Stomach (tissue), 19 donors: ENCODE measurements at places on chromosomes 7 and 10.

DNA sequence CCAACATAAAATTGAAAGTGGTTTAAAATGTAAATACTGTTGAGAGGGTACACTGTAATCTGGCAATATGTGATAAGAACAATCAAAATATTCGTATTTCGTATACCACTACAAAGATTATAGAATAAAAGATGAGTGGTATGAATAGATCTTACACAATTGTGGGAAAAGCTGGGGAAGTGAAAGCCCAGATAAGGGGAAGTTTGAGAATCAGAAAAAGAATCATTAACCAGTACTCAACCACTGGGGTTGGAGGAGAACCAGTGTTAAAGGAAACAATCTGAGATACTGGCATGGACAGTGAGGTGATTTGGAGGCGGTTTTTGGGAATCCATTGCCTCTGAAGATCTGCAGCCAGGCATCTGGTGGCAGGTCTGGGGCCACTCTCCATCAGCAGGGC, 59.7 kb upstream of the CDK14 start:
- DNase-seq = no peak

DNA sequence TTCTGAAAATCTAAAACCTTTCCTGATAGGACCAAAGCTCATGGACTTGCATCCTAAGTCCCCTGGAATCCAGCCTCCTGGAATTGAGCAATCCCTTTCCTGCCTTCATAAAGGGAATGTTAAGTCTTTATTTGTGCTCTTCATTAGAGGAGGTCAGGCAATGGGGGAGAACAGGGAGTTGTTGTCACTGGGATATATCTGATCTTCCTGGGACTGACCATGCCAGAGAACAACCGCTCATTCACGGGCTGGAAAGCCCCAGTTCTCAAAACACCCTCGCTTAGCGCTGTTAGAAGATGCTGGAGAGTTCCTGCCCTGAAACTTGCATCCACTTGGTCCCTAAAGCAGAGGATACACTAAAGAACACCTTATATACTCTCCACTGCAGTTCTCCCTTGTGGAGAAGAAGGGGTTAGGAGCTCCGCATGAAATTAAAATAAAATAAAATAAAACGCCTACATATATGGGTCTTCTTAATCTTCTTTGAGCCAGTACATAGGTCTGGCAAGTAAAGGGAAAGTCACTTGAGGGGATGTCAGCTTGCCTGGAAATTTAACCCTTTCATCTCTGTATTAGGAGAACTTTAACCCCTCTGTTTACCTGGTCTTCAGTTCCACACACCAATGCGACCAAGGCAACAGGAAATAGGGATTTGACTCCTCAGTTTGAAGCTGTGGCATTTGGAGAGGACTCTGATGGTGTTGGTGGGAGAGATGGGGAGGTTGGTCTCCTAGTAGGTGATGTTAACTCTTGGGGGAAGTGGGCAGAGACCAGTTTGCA, 1.2 kb downstream of the SORCS1 start:
- DNase-seq = peak; percentile 33

GRCh38 chr10:6364283-6364682, 161.6 kb downstream of the PFKFB3 start:
- no peak for DNase-seq

DNA sequence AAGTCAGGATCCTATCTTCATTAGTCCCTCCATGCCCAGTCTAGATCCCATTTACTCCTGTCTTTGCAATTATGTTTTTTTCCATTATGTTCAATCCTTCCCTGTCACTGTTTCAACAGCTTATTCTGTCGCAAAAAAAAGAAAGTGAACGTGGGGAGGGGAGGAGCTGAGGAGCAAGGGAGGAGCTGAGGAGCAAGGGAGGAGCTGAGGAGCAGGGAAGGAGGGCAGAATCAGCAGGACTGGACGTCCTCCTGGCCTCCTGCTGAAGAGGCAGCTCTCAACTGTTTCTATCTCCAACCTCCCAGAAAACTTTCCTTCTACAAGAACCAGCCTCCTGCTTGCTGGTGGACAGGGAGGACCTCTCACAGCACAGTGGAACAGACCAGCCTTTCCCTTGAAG, 26.0 kb downstream of the LARP4B start:
- DNase-seq = no peak

DNA sequence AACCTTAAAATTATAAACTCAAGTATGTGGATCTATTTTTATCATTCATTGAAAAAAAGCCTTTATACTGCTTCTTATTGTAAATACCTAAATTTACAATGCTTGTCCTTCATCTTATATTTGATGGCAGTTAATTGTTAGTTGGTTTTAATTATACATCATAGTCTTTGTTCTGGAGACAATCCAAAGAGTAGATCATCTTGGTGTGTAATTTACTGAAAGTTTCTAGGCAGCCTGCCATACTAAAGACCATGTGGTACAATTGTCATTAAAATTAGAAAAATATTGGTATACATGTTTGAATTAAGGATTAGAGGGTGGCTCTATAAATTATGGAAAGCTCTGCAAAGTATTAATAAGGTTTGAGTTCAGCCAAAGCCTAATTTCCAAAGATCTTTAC, 231.4 kb downstream of the KCND2 start:
- no peak for DNase-seq

- DNase-seq = no peak
Observed at GRCh38 chr7:6228361-6229229, 43.8 kb downstream of the CYTH3 start.

GRCh38 chr10:97024168-97025073, 161.3 kb downstream of the SLIT1 start:
- DNase-seq = no peak

GRCh38 chr7:92841192-92841591, 4.8 kb upstream of the CDK6 start:
- DNase-seq = no peak

GRCh38 chr7:106060394-106060920, 51.7 kb downstream of the SYPL1 start:
- no peak for DNase-seq

DNA sequence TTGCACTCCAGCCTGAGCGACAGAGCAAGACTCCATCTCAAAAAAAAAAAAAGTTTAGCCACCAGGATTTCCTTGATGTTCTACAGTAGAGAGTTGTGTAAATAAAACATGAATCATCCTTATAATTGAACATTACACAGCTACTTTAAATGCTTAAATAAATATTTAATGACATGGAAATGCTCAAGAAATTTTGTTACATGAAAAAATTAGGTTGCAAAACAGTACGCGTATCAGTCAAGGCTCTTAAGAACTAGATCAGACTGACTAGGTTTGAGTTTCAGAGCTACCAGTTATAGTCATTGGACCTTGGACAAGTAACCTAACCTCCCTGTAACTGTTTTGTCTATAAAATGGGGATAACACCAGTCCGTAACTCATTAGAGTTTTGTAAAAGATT, 38.7 kb upstream of the GSAP start:
- DNase-seq = no peak

DNA sequence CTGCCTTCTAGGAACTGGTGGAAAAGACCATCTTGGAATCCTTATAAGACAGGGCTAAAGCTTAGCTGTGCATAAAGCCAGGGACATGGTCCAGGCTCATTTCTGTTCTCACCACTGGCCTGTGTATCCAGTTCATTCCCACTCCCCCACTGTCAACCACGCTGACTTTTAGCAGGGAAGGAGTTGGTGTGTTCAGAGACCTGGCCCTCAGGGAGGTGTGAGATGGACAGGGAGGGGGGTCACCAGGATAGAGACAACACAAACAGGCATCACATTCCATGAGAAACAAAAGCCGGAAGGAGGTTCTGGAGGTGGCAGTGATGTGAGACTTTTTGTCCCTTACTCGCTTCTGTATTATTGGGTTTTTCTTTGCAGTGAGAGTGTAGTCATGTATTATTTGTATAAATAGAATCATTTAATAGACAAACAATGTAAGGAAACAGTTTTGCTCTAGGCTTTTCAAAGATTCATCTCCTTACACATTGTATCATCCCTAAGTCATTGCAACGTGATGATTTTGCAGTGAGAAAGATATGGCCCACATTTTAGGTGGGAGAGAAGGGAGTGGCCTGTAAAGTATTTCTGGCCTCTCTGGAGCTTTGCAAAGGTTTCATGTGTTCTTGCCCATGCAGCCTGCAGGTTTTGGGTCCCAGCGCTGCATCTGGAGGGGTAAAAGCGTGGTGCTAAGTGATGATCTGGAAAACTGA, 52.0 kb downstream of the EEPD1 start:
- DNase-seq = no peak

DNA sequence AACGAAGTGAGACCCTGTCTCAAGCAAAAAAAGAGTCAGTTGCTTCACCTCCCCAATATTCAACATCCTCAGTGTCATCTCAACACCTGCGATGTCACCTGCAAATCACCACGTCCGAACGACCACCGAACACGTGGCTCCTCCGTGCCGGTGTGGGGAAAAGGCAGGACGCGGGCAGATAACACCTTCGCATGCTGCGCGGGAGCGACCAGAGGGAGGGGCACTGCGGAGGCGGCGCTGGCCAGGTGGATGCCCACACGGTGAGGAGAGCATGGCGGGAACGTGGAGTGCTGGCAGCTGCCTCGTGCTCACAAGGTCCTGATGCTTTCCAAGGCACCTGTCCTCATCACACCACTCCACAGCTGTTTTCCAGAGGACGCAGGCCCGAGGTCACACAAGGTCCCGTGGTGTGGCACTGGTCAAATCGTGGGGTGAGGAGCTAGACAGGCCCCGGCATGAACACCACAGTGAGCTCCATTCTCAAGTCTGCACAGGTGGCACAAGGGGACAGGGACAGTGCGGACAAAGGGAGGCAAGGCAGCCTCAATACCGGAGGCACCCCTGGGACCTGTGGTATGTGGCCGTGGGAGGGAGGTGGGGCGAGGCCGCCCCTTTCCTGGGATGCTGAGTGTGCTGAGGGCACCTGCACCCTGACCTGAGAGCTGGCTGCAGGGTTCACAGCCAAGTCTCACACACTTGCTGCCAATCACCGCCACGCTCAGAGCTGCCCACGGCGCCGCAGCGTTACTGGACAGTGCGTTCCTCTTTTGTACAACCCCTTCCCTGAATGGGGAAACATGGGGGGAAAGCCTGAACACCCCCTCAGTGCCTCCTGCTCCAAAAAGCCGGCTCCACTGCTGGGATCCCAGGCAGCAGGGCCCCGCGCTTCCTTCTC, 13.0 kb downstream of the TUBGCP2 start:
- DNase-seq = no peak

DNA sequence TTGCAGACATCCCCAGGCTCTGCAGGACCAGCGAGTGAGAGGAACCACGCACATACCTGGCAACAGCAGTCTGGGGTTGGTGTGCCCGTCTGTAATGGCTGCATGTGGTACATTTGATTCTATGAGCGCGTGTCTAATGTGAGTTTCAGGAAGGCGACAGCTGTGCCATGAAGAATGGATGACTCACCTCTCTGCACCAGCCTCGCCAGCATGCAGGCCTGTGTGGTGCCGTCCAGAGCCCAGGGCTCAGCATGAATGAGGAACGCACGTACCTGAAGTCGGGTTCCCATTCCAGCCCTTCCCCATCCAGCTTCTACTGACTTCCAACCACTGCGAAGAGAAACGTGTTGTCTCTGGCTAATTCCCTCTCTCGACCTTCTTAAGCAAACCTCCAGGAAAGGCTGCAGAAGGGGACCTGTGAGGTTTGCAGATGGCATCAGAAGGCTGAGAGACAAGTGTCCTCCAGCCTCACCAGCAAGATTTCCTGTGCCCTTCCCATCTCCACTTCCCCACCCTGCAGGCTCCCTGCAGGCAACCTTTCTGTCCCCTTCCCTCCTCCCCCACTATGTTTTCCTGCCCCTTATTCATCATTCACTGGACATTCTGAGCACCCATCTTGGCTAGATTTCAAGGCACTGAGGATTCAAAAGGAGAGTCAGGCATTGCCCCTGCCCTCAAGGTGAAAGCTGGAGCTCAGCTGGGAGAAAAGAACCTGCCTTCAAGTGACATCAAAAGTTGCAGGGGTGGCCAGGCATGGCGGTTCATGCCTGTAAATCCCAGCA, 54.3 kb downstream of the ASB13 start:
- no peak for DNase-seq

DNA sequence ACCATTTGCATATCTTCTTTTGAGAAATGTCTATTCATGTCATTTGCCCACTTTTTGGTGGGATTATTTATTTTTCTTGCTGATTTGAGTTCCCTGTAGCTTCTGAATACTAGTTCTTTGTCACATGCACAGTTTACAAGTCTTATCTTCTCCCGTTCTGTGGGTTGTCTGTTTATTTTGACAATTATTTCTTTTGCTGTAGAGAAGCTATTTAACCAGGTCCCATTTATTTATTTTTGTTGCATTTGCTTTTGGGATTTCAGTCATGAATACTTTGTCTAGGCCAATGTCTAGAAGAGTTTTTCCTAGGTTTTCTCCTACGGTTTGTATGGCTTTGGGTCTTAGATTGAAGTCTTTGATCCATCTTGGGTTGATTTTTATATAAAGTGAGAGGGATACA, 32.9 kb downstream of the GPR22 start:
- no peak for DNase-seq

GRCh38 chr10:131310551-131311401, 745 bp downstream of the TCERG1L start:
- no peak for DNase-seq

GRCh38 chr7:156545979-156546378, 94.6 kb upstream of the RNF32 start:
- DNase-seq = peak; percentile 20

GRCh38 chr10:95501203-95502094, 59.7 kb downstream of the SORBS1 start:
- no peak for DNase-seq

DNA sequence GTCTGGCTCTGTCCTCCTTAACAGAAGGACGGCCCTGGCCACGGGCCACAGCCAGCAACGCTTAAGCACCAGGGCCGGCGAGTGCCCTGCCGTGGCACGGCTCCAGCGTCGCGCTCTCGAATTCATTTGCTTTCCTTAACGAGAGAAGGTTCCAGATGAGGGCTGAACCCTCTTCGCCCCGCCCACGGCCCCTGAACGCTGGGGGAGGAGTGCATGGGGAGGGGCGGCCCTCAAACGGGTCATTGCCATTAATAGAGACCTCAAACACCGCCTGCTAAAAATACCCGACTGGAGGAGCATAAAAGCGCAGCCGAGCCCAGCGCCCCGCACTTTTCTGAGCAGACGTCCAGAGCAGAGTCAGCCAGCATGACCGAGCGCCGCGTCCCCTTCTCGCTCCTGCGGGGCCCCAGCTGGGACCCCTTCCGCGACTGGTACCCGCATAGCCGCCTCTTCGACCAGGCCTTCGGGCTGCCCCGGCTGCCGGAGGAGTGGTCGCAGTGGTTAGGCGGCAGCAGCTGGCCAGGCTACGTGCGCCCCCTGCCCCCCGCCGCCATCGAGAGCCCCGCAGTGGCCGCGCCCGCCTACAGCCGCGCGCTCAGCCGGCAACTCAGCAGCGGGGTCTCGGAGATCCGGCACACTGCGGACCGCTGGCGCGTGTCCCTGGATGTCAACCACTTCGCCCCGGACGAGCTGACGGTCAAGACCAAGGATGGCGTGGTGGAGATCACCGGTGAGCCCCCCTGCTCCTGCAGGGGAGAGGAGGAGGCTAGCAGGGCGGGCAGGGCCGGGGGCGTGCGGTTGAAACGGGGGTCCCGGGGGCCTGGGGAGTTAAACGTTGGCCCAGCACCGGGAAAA, at the start of gene HSPB1:
Gene HSPB1 (plus strand): TSS at position 327 of the 855 bp plus-strand sequence. CDS start 40 bp downstream, at position 367.
- DNase-seq = peak; percentile 97
